Anterior cingulate cortex (tissue), 58 donors: ENCODE measurements at places on chromosomes 1 and 21.

GRCh38 chr1:197393105-197393504, 125.1 kb downstream of the CRB1 start:
- no peak for DNase-seq

- no peak for DNase-seq
Measured at GRCh38 chr21:45769294-45769693, 125.8 kb downstream of the PCBP3 start.

DNA sequence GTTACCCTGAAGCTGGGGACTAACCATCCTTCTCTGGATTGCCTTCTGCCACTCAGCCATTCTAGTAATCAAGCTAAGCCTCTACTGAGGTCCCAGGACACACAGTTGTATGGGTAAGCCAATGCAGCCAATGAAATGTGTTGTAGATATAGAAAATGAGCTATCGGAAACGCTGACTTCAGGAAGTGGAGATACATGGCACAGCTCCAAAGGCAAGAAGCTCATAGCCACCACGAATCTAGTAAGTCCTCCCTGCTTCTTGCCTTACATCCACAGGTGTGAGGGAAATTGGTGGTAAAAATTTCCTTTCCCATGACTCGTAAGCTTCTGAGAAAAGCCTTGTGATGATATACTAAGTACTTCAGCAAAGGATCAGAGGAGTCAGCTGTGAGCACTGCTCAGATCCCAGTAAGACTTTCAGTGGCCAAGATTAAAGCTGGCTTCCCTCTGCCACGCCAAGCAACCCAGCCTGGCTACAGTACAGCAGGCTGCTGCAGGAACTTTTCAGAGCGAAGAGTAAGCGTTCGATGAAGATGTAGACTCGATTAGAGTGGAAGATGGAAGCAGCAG, 117.7 kb downstream of the SIM2 start:
- no peak for DNase-seq

- no peak for DNase-seq
Measured at GRCh38 chr1:117364240-117364639, 3.0 kb upstream of the MAN1A2 start.

- no peak for DNase-seq
Measured at GRCh38 chr1:31198150-31198549, 41.5 kb downstream of the NKAIN1 start.

GRCh38 chr1:210800756-210801155, 333.2 kb downstream of the KCNH1 start:
- DNase-seq = no peak

GRCh38 chr21:44987301-44987885, 47.6 kb downstream of the SLX9 start:
- DNase-seq = no peak

- no peak for DNase-seq
Measured at GRCh38 chr1:27561124-27561899, 42.6 kb downstream of the AHDC1 start.

- DNase-seq = no peak
Measured at GRCh38 chr21:16376673-16377072, 646.9 kb downstream of the USP25 start.

DNA sequence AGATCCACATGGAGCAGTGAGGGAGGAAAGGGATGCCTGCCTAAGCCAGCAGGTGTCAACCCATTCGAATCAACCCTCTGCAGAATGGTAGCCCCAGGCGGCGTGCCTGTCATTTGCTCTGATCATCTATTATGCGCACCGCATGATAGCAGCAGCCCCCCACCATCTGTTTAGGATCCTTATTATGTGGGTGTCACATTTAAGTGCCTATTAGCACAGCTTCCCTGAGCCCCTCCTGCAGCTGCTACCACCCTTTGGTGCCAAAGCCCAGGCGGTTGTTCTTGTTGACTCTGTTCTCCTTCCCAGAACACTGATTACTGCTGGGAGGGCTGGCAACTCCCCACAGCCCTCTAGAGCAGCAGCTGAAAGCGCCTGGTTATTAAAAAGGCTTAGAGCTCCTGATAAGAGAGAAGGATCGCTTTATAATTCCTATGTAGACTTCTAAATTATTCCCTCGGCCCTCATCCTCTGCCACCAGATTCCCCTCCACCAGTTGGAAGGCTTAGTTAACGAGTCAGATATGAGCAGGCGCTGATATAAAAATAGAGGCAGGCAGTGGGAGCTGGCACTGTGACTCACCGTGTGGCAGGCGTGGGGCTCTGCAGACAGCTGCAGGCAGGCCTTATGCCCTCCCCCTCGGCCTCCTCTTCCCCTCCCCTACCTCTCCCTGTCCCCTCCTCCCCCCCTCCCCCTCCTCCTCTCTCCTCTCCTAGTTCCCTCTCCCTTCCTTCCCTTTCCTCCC, 23.0 kb downstream of the ACTA1 start:
- DNase-seq = peak; percentile 72

DNA sequence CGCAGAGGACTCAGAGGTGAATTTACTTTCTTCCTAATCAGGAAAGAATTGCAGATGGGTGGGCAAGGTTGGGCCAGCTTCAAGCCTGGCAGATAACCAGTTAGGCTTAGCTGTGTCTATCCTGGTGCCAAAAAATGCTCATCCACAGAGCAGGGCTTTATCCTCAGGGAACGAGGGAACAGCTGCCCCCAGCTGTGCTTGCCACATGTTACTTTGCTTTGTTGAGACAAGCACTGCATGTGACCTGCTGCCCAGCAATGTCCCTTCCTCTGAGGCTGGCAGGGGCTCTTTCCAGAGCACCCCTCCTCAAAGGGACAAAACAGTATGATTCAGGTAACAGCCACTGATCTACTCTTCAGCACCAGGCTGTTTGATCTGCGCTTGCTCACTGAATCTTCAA, 505.1 kb upstream of the USP24 start:
- no peak for DNase-seq

DNA sequence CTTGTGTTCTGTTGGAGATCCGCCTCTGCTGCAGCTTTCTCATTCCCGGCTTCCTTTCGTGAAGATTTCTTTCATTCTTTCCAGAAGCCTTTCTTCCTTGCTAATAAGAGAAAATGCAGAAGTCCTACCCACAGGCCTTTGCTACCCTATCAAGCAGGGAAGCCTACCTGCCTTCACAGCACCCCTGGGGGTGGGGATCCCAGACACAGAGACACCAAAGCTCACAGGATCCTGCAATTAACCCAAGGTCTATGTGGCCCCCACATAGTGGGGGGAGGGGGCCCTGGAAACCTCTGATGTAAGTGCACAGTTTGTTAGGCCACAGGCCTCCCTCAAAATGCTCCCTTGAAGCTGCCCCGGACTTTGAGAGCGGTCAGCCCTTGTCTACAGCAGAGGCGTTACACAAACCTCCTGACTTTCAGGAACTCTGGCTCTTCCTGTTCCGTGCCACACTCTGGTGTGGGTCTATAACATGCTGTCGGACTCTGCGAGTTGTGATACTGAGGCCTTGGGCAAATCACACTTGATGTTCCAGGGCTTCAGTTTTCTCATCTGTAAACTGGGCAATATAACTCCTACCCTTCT, 31.2 kb downstream of the NKAIN1 start:
- no peak for DNase-seq

GRCh38 chr1:201737352-201738060, 91.5 kb upstream of the IPO9 start:
- peak; percentile 28 for DNase-seq

- no peak for DNase-seq
Measured at GRCh38 chr1:218705391-218705790, 360.3 kb downstream of the TGFB2 start.

DNA sequence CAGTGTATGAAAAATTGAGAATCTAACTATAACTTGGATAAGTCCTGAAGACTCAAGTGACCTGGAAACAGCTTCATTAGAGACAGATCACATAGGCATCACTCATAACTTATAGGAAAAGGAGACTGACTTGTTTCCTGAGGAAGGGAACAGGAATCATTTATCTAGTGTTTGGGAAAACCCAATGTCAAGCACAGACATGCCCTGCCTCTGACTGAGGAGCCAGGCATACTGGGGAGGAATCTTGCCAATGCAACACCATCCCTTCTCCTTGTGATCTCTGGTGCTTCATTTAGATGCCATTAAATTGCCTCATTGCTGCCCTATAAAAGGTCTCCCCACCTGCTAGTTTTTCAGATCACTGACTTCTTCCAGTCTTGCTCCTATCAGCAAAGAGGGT, 10.3 kb downstream of the LCE4A start:
- DNase-seq = no peak

GRCh38 chr21:38950435-38951094, 144.8 kb downstream of the ETS2 start:
- DNase-seq = no peak

GRCh38 chr1:48196237-48196636, 26.3 kb upstream of the SLC5A9 start:
- no peak for DNase-seq

DNA sequence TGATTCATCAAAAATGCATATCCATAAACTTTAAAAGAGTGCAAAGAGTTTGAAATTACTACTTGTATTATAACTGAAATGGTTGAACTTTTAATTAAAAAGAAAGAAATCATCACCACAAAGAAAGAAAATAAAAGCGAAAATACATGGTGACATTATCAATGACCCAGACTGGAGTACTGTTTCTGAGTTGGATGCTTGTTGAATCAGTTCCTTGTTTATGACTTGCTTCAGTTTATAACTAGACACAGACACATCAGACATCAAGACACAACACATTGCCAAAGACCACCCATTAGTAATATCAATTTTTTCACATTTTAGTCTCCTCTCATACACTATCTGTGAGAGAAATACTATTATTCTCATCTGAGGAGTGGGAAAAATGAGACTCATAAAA, 293.0 kb downstream of the MRPL39 start:
- no peak for DNase-seq

- DNase-seq = no peak
Measured at GRCh38 chr1:20873311-20873710, 86.2 kb upstream of the HP1BP3 start.

- no peak for DNase-seq
Measured at GRCh38 chr1:8024329-8024728, 1.8 kb downstream of the ERRFI1 start.

- DNase-seq = no peak
Measured at GRCh38 chr1:38424677-38425076, 378.1 kb upstream of the POU3F1 start.

DNA sequence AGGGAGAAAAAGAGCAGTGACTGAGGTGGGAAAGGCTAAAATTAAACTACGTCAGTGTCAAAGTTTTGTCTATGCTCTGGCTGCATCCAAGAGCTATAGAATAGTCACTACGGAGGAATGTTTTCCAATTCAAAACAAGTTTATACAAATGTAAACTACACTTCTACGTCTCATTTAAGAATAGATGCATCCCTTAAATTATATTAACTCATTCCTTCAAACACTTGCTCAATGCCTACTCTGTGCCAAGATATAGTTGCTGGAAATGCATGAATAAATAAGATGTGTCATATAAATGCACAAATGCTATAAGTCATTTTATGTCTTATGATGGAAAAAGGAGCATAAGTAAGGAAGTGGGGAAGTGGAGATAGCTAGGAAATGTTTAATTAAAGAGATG, 4.2 kb upstream of the COLGALT2 start:
- DNase-seq = no peak

GRCh38 chr21:31342348-31342747, 1.7 kb downstream of the TIAM1 start:
- no peak for DNase-seq

- no peak for DNase-seq
Measured at GRCh38 chr1:155261493-155261851, 688 bp downstream of the SCAMP3 start.

DNA sequence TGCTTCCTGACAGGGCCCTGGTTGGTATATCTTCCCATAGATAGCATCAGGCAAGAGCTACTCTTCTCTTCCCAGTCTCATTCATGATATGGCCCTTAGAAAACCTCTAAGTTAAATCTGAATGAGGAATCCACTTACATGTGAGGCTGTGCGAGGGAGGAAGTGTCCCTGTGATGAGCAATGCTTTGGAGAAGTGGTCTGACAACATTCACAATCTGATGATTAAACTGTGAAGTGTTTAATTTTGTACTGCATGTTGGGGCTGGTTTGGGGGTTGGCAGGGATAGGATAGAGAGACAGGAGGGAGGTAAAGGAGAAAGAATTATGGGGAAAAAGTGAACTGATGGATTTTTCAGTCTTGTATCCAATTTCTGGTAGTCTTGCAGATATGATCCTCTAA, 421.2 kb upstream of the DAB1 start:
- no peak for DNase-seq

- DNase-seq = no peak
Measured at GRCh38 chr1:42946120-42946898, 12.4 kb downstream of the SLC2A1 start.

GRCh38 chr1:111948209-111949171, 41.0 kb downstream of the KCND3 start:
- DNase-seq = no peak

DNA sequence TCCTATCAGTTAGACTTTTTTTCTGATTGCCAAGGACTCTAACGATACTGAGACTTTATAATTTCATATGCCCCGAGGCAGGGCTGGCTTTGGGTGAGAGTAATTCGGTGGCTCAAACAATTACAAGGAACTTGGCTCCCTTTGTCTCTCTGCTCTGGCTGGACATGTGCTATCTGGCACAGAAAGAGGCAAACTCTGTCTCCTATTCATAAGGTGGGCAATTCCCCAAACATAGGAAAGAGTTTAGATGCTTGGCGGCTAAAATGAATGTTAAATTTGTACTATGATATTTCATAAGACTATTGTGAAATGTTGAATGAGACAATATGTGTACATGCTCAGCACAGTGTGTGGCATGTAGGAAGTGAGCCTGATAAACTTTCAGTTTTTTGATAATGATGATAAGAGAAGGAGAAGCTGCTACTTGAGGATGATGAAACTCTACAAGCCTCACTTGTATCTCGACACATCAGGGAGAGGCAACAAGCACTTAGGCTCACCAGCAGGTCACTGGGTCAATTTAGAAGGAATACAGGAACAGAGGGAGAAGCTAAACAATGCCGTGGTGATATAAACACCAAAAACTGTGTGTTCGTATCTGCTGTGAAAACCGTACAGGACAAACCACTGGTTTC, 12.6 kb upstream of the NTPCR start:
- no peak for DNase-seq

DNA sequence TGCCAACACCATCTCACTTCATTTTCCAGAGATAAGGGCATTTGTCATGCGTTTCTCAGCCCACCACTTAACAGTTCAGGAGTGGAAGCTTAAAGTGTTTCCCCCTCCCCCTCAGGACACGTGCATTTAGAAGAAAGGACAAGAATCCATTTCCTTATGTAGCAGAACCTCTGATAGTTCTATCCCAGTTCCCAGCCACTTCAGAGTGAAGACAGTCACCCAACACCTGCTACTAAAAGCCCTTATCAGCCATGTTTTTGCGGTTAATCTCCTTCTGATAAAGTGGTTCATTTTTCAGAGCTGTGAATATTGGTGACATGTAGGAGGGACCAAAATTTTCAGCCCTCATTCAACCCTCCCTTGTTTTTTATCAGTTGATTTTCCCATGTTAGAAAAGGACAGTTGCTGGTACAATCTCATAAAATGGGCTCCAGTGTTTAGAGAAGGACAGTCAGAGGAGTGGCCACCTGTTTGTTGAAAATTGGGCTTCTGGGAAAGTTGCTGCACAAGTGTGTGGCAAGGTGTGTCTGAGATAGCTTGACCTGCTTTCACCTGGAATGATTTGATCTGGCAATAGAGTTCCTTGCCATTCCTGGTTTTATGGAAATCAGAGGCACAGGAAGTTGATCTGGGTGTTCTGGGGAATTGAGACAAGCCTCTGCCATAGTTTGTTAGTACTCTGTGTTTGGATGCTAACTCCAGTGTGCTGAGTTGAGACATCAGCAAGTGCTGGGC, 114.0 kb downstream of the PPP1R12B start:
- DNase-seq = no peak
